Fibroblast of mammary gland (primary cell): ENCODE measurements at places on chromosomes 7 and 10.

- DNase-seq, result no peak
Measured at GRCh38 chr10:109823196-109823595, 100.1 kb downstream of the XPNPEP1 start.

- peak; percentile 14 for DNase-seq
Measured at GRCh38 chr7:37089972-37090371, 358.7 kb downstream of the ELMO1 start.

GRCh38 chr7:39501358-39501757 is 64.8 kb upstream of the YAE1 start:
- DNase-seq, result no peak

- peak; percentile 55 for DNase-seq
Measured at GRCh38 chr10:82377608-82378007, 502.6 kb downstream of the NRG3 start.

- no peak for DNase-seq
Measured at GRCh38 chr10:107474650-107475049, 310.1 kb upstream of the SORCS1 start.

- no peak for DNase-seq
Measured at GRCh38 chr7:99253369-99253768, 19.3 kb upstream of the MYH16 start.

GRCh38 chr7:94212160-94212559 is 182.5 kb upstream of the COL1A2 start:
- DNase-seq, result no peak

DNA sequence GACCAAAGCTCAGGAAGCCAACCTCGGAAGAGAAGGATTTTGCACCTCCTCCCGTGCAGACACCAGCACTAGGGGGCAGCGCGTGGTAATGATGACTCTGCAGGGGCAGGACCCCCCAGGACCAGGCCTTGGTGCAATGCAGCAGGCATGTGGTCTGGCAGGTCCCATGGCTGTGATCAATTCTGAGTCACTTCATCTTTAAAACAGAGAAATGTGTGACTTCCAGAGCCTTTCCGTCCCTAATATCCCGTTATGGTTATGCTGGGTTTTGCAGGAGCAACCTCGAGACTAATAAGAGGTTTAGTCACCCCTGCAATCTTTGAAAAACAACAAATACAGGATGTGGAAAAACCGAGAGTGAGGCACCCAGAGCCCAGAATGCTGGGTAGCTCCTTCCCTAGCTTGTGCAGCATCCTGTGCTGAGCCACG is 30.2 kb upstream of the GJD4 start:
- peak; percentile 95 for DNase-seq

GRCh38 chr7:71650653-71651337 is 518.9 kb downstream of the GALNT17 start:
- no peak for DNase-seq

GRCh38 chr10:65183236-65183635 is 1662.0 kb downstream of the REEP3 start:
- no peak for DNase-seq

DNA sequence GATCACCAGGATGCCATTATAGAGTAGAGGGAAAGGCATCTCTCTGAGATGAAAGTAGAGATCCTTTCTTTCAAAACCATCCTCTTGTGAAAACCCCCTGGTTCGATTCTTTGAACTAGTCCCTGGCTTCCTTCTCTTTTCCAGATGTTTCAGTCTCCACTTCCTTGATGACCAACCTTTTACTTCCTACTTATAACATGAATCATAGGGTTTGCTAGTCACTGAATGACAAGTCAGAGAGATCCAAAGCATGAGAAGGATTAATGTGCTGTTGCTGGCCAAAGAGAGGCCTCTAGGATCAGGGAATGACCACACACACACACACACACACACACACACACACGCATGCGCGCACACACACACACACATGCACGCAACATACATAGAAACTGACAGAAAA is 161.1 kb upstream of the FRMD4A start:
- peak; percentile 31 for DNase-seq

DNA sequence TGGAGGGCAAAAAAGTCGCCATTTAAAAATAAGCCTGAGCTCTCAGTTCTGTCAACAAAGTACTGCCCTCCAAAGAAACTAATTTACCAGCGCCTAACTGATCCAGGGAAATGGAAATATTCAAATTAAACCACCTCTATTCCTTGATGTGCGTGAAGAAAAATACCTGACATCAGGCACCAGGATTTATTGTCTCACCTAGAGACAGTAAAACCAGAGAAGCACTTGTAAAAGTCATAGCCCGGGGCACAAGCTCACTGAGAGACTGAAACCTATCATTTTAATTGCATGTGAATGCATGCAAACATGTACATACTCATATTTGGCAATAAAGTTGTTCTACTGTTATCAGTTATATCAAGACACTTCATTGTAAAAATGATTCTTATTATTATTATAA is 147.3 kb upstream of the VSTM2A start:
- DNase-seq, result no peak

DNA sequence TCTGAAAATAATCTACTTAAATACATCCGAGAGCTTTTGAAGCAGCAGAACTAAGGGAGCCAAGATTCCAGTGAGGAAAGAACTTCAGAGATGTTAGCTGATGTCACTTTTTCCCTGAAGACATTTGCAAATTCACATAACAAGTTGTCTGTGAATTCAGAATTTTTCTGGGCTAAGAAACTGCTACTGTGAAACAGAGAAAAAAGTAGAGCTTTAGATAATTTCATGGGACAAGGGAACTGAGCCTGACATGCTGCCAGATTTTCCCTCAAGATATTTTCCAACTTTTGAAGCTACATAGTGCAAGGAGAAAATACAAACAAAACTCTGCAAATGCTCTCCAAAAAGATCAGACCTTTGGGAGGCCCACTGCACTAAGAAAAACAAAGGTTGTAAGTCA is 484.2 kb downstream of the ANKRD7 start:
- no peak for DNase-seq

GRCh38 chr10:126080291-126080825 is 184.0 kb downstream of the FANK1 start:
- DNase-seq, result no peak

DNA sequence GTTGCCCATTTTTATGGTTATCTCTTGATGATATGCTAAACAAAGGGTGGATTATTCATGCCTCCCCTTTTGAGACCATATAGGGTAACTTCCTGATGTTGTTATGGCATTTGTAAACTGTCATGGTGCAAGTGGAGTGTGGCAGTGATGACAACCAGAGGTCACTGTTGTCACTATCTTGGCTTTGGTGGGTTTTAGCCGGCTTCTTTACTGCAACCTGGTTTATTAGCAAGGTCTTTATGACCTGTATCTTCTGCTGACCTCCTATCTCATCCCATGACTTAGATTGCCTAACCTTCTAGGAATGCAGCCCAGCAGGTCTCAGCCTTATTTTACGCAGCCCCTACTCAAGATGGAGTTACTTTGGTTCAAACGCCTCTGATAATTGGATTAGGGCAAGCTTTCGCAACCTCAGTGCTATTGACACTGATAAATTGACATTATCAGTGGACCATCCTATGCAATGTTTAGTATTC is 36.9 kb downstream of the BAG3 start:
- no peak for DNase-seq

DNA sequence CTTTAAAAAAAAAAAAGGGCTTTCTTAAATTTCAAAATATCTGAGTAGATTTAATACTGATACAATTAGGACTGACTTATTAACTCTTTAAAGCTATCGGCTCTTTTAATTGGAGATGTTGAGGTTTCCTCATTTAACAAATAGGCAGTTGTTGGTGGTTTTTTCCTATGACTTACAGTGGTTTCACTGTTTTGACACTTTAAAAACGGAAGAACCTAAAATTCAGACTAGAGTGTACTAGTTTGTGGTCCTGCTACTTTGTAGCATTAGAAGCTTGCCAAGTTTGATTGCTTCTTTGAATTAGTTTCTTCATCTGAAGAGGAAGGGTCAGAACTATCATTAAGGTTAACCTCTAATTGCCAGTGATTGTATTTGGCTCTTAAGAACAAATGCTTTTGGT is 27.7 kb downstream of the CUL1 start:
- no peak for DNase-seq

DNA sequence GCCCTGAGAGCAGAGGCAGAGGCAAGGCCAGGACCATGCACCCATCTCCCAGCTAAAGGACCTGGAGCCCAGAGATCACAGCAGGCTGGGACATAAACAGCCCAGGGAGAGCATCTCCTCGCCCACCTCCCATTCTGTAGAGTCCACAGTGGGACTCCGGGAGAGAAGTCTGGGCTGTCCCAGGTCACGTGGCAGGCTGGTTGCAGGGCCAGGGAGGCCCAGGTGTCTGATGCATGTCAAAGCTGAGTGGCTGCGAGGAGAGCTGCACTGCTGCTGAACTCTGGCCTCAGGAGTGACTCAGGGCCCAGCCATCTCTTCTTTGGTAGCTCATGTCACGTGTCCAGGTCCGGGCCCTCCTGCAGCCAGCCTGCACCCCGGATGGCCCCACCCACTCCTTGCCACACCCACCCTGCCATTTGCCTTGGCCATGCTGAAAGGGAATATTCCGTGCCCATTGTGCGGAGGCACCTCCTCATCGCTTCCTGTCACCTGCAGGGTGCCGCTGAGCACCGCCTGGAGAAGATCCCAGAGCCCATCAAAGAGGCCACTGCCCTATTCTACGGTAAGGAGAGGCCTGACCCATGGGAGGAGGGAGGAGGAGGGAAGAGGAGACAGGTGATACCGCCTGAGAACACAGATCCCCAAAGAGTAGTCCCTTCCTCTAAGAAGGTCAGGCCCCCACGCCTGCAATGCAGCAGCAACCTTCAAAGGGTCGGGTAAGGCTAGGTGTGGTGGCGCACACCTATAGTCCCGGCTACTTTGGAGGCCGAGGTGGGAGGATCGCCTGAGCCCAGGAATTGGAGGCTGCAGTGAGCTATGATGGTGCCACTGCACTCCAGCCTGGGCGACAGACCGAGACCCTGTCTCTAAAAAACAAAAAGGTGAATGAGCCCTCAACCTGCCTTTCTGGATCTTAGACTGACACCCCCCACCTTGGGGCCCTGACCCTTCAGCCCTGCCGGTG is 12.6 kb upstream of the SH2B2 start:
- DNase-seq, result peak; percentile 57

DNA sequence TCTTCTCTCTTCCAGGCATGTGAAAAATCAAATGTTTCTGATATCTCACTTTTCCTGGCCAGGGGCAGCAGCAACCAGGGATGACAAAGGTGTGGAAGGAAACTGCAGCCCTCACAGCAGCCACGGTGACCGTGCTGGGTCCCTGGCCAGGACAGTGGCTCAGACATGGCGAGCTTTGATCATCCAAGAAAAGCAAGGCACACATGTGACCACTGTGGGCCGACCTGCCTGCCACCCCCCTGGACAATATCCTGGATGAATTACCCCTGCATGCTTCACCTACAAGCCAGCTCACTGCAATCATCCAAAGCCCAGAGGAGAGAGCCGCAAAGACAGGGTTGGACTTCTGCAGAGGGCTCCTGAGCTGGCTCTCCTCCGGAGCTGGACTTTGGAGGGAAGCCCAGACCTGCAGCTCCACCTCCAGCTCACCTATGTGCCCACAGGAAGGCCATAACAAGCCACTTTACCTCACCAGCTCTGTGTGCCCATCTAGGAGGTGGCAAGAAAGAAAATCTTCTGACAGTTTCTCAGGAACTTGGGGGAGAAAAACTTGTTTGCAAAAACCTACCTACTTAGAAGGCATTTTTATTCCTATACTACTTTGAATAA is 2.7 kb downstream of the CHST15 start:
- DNase-seq, result no peak

DNA sequence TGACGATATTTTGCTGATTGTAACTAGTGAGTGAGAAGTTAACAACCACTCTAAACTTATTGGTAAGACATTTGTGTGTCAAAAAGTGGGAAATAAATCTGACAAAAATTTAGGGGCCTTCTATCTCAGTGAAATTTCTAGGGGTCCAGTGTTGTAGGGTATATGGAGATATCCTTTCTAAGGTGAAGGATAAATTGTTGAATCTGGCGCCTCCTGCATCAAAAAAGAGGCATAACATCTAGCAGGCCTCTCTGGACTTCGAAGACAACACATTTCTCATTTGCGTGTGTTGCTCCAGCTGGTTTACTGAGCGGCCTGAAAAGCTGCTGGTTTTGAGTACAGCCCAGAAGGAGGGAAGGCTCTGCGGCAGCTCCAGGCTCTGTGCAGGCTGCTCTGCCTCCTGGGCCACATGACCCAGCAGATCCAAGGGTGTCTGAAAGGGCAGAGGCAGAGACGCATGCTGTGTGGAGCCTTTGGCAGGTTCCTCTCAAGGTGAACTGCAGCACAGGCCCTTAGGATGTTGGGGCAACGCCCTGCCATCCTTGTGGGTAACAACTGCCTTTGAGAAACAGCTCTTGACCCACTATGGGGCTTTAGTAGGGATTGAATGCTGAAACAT is 72.4 kb downstream of the LMBR1 start:
- no peak for DNase-seq

DNA sequence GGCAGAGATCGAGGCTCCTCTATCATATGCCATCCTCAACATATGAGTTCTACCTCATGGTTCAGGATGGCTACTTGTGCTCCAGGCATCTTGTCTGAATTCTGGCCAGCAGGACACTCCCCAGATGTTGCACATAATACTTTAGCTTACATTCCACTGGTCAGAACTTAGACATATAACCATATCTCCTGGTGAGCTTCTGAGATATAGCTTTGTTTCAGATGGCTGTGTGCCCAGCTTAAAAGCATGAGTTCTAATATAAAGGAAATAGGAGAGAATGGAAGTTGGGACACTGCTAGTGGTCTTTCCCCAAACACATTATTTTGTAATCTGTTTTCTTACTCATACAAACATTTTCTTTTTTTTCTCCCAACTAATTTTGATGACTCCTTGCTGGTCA is 50.8 kb upstream of the IFRD1 start:
- peak; percentile 43 for DNase-seq

GRCh38 chr7:151900986-151901621 is 24.2 kb upstream of the PRKAG2 start:
- DNase-seq, result peak; percentile 14

DNA sequence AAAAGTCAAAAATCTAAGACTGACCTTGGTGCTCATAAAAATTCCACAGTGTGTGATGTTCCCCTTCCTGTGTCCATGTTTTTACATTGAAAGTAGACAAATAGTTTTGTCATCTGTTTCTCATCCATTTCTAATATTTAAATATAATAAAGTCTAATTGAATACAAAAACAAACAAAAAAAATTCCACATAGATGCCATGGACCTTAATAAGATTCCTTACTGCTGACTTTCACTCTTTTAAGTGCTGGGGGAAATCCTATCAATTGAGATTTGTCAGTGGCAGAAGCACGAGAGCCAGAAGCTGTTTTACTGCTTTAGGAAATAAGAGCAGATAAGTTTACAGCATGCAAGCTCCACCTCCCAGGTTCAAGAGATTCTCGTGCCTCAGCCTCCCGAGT is 310.0 kb downstream of the ABCA13 start:
- no peak for DNase-seq

GRCh38 chr7:110051372-110051771 is 1039.6 kb upstream of the LRRN3 start:
- DNase-seq, result no peak

DNA sequence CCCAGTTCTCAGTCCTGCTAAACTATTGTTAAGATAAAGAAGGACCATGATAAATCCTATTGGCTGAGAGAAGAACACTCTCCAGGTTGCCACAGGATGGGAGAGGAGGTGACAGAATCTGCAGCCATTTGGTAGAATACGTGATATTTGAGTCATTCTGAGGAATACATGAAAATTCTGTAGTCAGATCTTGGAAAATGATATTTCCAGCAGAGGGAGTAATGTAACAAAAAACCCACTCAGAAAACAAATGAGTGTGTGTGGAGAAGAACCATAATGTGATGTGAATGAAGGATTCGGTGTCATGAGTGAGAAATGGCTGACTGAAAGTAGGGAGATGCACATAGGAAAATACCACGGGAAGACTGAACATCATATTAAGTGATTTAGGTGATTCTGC is 128.5 kb upstream of the PFKP start:
- DNase-seq, result peak; percentile 35

GRCh38 chr7:55545496-55545895 is 26.8 kb downstream of the VOPP1 start:
- DNase-seq, result peak; percentile 70
